ENCODE measurements at places on chromosomes 7 and 10.

GRCh38 chr10:99673492-99673891, 14.2 kb downstream of the ENTPD7 start:
- no peak for DNase-seq

DNA sequence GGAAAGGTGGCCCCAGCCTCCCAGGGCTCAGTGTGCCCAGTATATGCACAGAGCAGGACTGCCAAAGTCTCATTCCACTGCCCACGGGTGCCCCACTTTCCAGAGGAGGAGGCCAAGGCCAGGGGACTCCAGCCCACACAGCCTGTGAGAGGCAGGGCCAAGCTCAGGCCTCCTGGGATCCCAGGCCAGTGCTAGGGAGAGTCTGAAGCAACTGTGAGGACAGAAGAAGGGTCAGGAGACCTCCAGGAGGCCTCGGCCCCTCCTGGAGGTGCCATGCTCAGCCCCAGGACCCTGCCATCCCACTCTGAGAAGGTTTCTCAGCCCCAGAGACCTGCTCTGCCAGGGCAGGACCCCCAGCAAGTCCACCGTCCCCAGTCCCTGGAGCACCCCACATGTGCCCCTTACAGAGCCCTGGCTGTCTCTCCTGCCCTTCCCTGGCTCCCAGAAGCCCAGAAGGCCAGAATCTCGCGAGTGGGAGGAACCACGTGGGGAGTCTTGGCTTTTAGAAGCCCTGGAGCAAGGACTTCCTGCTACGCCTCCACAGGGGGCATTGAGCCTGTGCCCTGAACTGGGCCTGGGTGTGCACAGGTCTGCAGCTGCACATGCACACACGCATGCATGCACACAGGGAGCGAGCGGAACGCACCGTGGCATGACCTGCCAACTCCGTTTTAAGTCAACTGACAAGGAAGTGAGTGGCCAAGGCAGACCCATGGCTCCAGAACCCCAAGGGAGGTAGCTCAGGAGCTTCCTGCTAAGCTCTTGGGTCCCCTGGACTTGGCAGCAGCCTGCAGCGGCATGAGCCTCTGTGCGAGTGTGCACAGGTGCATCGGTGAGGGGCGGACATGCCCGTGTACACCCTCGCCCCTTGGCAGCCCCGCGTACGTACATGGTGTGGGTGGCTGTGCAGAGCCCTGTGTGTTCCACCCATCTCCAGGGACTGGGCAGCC, 33.6 kb downstream of the ZCCHC24 start:
- DNase-seq = no peak

DNA sequence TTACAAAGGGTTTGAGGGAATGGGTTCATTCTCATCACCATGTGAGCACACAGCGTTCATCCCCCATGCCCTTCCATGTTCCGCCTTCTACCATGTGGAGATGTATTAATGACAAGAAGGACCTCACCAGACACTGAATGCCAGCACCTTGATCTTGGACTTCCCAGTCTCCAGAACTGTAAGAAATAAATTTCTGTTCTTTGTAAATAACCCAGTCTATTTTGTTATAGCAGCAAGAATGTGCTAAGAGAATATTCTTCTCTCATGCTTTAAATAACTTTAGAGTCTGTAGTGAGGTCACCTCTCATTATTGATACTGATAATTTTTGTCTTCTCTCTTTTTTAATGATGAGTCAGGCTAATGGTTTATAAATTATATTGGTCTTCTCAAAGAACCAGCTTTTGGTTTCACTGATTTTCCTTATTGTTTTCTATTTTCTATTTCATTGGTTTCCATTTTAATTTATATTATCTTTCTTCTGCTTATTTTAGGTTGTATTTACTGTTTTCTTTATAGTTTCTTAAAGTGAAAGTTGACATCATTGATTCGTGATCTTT, 3.1 kb upstream of the PDIA4 start:
- no peak for DNase-seq

GRCh38 chr7:6640246-6640721, 3.2 kb downstream of the ZNF316 start:
- no peak for DNase-seq

GRCh38 chr10:10828623-10829022, 189.0 kb upstream of the CELF2 start:
- DNase-seq = no peak
